ENCODE measurements at places on chromosomes 6 and 20. TPM values are rescaled to one million over a fixed set of nuclear protein-coding genes. Genes with fewer than 3 reads are reported as not detected.

The UFL1 gene
- 22.7 TPM for total RNA-seq

The MUC21 gene
- total RNA-seq: not detected

The HLA-DOA gene
- 1.8 TPM for total RNA-seq

The CD24 gene
- total RNA-seq: 0.65 TPM

The OR2W1 gene
- total RNA-seq: not detected

The MYB gene
- 57.3 TPM for total RNA-seq

The SLC22A1 gene
- total RNA-seq: 3.7 TPM

The TPD52L1 gene
- total RNA-seq: 0.29 TPM

The SIRPB1 gene
- 1.6 TPM for total RNA-seq

The LAMA4 gene
- not detected for total RNA-seq

The MOXD1 gene
- total RNA-seq: 0.29 TPM

The CGA gene
- not detected for total RNA-seq

The XKR7 gene
- total RNA-seq: not detected

The GPX5 gene
- total RNA-seq: not detected

The RSPO3 gene
- not detected for total RNA-seq

The DST gene
- 6.0 TPM for total RNA-seq

The C20orf141 gene
- total RNA-seq: not detected

The COL19A1 gene
- not detected for total RNA-seq

The OGFR gene
- total RNA-seq: 51.2 TPM

The SYCP2L gene
- total RNA-seq: not detected

The FUCA2 gene
- 16.3 TPM for total RNA-seq

The RNF39 gene
- not detected for total RNA-seq

The HEY2 gene
- not detected for total RNA-seq

The SLCO4A1 gene
- total RNA-seq: 49.8 TPM

The SRSF12 gene
- 0.10 TPM for total RNA-seq

The C6orf132 gene
- 0.18 TPM for total RNA-seq

The COL21A1 gene
- not detected for total RNA-seq

Data from activated T-helper 1 cell treated with anti-CD3 and anti-CD28 coated beads, Interleukin-12 subunit alpha, Interleukin-12 subunit beta, Interleukin-2, Interleukin-4 antibody, amounts not matched to agents 30 ng/mL and 10 ng/mL and 1 ng/mL, durations not matched to agents 14 hours and 24 hours and 36 hours (primary cell).